ENCODE measurements at places on chromosomes 6 and 20.

- DNase-seq = no peak
Observed at GRCh38 chr20:9408422-9409300, 105.7 kb upstream of the LAMP5 start.

- DNase-seq = peak; percentile 84
Observed at GRCh38 chr6:33411632-33412005, 805 bp downstream of the PHF1 start.

GRCh38 chr6:117417851-117418250 is 7.9 kb downstream of the ROS1 start:
- no peak for DNase-seq

DNA sequence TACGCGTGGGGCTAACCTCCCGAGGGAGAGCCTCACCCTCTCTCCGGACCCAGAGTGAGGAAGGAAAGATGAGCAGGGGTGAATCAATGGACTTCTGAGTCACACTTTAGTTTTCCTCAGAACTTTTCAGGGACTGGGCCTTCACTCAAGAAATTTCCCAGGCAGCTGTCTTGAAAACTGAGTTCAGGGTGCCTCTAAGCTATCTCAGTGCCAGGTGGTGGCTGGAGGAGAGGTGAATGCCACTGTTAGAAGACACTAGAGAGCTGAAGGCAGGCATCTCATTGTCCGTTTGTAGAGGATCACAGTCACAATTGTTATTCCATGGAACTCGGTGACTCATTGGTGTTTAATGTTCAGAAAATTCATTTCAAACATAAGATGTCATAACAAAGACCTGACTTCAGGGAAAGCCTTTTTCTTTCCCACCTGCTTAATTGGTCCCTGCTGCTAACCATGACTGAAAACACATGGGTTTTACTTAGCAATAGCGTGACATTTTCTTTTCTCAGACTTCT is 5.3 kb upstream of the SERPINB6 start:
- no peak for DNase-seq

- no peak for DNase-seq
Observed at GRCh38 chr6:6610031-6610591, 21.6 kb downstream of the LY86 start.

GRCh38 chr6:116564921-116565872 is 6.1 kb upstream of the RWDD1 start:
- no peak for DNase-seq

DNA sequence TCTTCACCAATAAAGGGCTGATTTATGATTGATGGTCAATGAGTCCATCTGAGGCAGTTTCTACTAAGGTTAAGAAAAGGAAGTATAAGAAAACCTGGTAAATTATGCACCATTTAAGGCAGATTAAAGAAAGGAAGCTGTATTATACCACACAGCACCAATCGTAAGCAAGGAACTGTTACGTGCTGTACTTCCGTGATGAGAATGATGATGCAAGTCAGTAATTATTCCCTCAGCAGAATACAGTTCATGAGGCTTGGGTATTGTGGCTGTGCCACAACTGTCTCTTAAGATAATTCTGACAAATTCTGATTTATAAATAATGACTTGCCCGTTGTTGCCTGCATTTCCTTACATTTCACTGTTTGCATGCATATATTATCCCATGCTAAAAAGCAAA is 699.0 kb downstream of the HDGFL1 start:
- DNase-seq = no peak

- DNase-seq = no peak
Observed at GRCh38 chr6:22147921-22148776, 148.7 kb downstream of the PRL start.

DNA sequence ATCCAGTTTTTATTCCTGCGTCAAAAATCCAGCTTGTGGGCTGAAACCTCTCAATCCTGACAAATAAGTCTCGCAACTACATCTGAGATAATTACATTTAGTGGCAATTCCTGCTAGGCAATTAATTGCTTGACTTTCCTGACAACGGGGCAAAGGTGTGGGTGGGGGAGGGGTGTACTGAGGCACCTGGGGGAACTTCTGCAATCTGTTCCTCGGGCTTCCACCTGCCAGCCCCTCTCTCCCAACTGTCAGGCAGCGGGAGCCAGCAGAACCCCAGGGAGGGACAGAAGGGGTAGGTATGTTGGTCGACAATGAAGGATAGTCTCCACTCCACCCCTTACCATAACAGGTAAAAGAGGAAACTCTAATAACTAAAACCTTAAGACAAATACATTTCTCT is 6.8 kb downstream of the C6orf52 start:
- DNase-seq = no peak

GRCh38 chr20:62647521-62648317 is 5.4 kb downstream of the SLCO4A1 start:
- no peak for DNase-seq

Data from vagina (tissue), 2 donors.